ENCODE measurements at places on chromosomes 4 and X. TPM values are rescaled to one million over a fixed set of nuclear protein-coding genes. Genes with fewer than 3 reads are reported as not detected.

GRCh38 chr4:2689825-2690700, 66.1 kb downstream of the TNIP2 start:
- no peak for DNase-seq

DNA sequence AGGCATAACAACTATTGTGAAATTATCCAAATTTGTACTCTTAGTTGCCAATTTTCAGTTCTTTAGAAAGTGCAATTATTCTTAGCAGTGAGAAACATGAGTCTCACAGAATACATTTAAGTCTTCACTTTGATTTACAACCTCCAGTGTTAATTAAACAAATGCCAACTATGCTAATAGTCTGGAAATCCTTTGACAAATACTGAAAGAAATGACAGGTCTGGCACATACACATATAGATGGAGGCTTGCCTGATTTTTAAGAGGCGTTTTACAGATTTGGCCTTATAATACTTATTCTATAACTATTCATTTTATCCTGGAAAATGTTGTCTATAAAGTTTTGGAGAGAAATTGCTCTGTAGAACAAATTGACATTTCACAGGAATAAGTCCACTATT, 320.1 kb downstream of the TRIML1 start:
- no peak for DNase-seq

GRCh38 chrX:123943074-123943473, 18.4 kb upstream of the STAG2 start:
- no peak for DNase-seq

The DMRTC1 gene
- not detected for total RNA-seq

The ERAS gene
- total RNA-seq, result not detected

The NAAA gene
- total RNA-seq, result 17.6 TPM
